Neural progenitor cell (in vitro differentiated cells): ENCODE measurements at places on chromosomes 11 and 22.

- DNase-seq, result no peak
- H3K27ac ChIP-seq, result no peak overlapping the region
- no peaks in the 10 kb centered on the region for H3K36me3 ChIP-seq
- peaks cover 24% of the 10 kb centered on the region for H3K27me3 ChIP-seq
These were observed 117.2 kb upstream of the E2F8 start for GRCh38 chr11:19357943-19358342.

GRCh38 chr11:128463371-128463829 is 124.0 kb downstream of the ETS1 start:
- H3K27me3 ChIP-seq, result no peaks in the 10 kb centered on the region
- H3K27ac ChIP-seq, result no peak overlapping the region
- H3K4me1 ChIP-seq, result peaks cover 9% of the 10 kb centered on the region
- H3K4me3 ChIP-seq, result no peak overlapping the region

- H3K27me3 ChIP-seq, result no peaks in the 10 kb centered on the region
- no peaks in the 10 kb centered on the region for H3K36me3 ChIP-seq
- no peak for DNase-seq
- no peak overlapping the region for H3K4me3 ChIP-seq
- H3K4me1 ChIP-seq, result peaks cover 8% of the 10 kb centered on the region
These were observed 31.0 kb upstream of the HSD17B12 start for GRCh38 chr11:43649501-43649900.

DNA sequence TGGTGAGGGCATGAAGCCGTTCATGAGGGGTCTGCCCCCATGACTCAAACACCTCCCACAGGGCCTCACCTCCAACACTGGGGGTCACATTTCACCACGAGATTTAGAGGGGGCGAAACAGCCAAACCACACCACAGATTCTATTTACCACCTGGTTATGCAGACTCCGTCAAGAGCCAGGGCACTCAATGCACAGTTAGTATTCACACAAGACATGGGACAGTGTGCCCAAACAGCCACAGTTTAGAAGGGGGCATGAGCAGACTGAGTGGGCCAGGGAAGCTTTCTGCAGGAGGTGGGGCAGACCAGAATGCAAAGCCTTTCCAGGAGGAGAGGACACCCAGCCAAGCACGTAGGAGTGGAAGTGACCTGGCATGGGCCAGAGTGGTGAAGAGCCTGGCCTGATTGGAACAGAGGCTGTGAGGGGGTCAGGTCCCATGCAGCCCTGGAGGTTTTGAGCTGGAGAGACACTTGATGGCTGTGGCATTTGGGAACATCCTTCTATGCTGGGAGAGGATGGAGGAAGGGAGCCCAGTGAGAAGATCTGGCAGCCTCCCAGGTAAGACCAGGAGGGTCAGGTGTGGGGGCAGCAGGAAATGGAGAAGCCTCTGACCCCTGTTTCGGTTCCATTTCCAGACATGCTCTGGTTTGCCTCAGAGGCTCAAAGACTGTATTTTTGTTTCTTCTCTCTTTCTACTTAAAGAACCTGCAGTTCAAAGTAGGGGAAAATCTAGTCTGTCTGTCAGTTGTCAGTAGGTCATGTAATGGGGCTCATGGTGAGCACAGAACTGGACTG is 199.1 kb upstream of the NCAM1 start:
- no peak overlapping the region for H3K4me3 ChIP-seq
- no peak for DNase-seq
- no peaks in the 10 kb centered on the region for H3K27me3 ChIP-seq
- H3K27ac ChIP-seq, result no peak overlapping the region
- H3K4me1 ChIP-seq, result peaks cover 17% of the 10 kb centered on the region

DNA sequence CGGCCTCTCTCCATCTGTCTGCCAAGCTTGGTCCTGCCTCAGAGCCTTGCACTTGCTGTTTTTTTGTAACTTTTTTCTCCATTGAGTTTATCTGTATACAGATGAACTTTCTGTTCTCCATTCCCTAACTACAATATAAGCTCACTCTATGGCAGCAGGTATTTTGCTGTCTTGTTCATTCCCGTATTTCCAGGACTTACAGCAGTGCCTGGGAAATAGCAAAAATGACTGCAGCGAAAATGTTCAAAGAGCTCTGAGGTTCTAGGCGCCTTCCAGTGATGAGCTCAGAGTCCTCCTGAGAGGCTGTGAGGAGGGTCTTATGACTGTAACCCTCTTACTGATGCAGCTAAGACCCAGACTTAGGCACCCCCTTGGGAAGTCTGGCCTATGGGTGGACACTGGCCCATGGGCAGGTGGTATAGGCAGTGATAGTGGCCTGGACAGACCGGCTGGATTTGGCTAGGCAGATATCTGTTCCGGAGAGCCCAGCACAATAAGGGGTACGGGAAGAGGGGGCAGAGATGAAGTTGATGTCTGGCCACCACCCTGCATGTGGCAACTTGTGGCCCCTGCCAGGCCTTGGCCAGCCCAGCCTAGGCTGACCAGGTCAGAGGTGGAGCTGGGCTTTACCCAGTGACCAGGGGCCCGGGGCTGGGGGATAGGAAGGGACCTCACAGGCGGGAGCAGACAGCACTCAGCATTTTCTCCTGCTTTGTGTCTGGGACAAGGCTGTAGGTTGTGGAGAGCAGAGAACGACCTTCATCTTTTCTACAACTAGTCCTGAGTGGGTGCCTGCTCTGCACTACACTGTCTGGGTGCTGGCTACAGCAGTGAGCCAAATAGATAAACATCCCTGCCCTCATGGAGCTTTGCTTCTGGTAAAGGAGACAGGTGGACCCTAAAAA is 4.6 kb downstream of the ATF4 start:
- no peak for DNase-seq
- H3K36me3 ChIP-seq, result peaks cover 8% of the 10 kb centered on the region
- H3K4me1 ChIP-seq, result peaks cover 16% of the 10 kb centered on the region

DNA sequence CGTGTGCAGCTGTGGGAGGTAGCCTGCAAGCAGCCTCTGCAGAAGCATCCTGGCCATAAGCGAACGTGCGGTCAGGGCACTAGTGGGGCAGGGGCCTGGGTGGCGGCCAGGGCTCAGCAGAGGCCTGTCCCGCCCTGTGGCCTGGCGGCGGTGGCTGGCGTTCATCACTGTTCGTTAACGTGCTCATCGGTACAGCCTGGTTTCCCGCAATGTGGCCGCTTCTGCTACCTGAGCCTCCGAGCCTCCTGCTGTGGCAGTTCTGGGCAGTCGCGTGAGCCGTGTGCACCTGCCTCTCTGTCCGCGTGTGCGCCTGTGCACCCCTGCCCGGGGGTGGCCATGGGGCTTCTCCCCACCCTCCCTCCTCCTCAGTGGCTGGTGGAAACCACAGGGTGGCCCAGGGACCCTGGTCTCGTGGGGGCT is 117.9 kb downstream of the KCNQ1OT1 start:
- H3K27me3 ChIP-seq, result peaks cover 14% of the 10 kb centered on the region
- no peaks in the 10 kb centered on the region for H3K4me1 ChIP-seq
- H3K27ac ChIP-seq, result no peak overlapping the region
- DNase-seq, result no peak

DNA sequence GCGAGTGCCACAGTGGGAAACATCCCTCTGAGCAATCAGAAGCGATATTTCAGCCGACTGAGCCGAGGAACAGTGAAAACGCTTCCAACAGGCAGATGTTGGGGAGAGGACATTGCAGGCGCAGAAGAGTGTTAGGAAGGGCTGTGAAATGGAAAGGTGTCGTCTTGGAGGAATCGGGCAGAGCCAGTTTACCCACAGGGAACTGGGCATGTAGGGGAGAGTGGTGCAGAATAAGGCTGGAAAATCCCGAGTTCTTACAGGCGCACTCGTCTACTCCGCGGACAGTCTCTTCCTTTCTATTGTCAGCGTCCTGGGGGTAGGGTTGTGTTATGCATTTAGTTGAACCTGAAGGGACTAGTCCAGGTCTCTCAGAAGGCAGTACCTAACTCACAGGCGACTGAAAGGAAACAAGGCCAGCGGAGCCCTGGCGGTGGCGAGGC is 1.1 kb upstream of the APLP2 start:
- H3K27me3 ChIP-seq, result peaks cover 18% of the 10 kb centered on the region
- peak overlapping the region; percentile 69 for H3K4me3 ChIP-seq
- DNase-seq, result peak; percentile 30
- no peaks in the 10 kb centered on the region for H3K36me3 ChIP-seq

GRCh38 chr11:35523331-35523768 is 2.1 kb downstream of the PAMR1 start:
- DNase-seq, result no peak
- H3K36me3 ChIP-seq, result peaks cover 3% of the 10 kb centered on the region
- peaks cover 50% of the 10 kb centered on the region for H3K4me1 ChIP-seq
- no peaks in the 10 kb centered on the region for H3K27me3 ChIP-seq
- H3K4me3 ChIP-seq, result peak overlapping the region; percentile 85

GRCh38 chr11:17831228-17831627 is 96.6 kb downstream of the KCNC1 start:
- H3K4me1 ChIP-seq, result peaks cover 2% of the 10 kb centered on the region
- H3K4me3 ChIP-seq, result no peak overlapping the region
- no peak for DNase-seq
- H3K36me3 ChIP-seq, result no peaks in the 10 kb centered on the region
